ENCODE measurements at places on chromosomes 5 and 9.
A peak's percentile ranks its signal among the peaks of the same experiment; 100 is the strongest.

DNA sequence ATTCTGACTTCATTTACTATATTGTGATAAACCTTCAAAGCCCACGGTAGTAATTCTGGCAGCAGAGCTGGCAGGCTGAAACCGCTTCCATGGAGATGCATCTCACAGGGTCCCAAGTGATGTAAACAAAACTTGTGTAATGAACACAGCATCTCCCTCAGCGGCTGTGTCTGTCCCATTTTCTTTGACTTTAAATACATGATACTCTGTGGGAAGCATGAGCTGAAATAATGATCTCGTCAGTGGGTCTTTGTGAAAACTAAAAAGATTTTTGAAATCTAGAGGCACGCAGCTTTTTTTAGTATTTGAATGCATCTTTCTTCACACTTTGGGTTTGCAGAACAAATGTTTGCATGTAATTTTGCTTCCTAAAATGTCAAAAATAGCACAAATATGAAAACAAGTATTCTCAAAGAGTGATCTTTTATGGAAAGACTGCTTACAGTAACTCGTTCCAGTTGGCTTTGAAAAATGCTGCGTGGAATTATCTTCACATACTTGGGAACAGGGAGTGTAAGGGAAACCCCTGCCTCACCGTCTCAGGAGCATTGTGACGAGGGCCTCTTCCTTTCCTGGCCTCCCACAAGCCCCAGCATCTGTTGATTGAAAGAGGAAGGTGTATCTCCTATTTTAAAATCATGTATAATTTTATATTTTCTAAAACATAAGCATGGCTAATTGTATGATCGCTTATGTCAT, 18.1 kb upstream of the LPCAT1 start:
- DNase-seq, result no peak

DNA sequence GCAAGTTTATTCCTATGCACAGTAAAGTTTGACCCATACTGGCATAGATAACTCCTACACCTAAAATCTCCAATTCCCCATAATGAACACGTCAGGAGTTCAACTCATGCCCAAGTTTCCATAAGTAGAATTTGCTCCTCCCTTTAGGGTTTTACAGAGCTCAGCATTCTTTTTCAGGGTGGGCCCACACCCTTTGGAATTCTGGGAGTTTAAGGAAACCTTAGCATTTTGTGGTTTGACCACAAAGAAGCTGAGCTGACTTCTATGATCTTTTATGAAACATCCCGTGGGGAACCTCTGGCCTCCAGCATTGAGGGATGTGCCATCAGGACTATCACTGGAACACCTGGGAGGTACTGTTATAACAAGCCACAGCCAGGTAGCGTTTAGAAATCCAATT, 220.6 kb upstream of the MAP3K1 start:
- DNase-seq, result no peak

DNA sequence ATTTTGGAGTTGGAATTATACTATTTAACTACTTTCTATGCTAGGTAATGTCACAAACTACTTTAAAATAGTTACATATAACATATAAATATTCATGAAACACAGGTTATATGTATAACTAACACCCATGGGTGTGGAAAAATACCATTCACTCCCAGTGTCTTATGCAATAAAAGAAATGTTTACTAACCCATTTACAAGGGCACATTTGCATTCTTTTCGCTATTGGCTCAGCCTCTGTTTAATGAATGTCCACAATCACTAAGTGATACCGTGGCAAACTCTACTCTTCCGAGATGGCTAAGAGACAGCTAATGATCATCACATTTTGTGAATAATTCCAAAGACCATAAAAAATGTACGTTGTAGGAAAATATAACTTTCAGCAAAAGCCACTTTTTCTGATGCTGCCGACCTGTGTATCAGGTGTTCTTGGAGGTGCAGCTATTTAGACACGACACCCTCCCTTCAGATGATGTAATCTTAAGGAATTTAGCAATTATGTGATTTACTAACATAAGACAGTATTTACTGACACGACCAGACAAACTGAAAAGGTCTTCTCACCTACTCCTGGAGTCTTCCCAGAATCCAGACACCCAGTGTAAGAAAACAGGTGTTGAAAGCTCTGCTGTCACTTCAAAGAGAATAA, 121.7 kb upstream of the FAM120A start:
- no peak for DNase-seq

- DNase-seq, result no peak
Measured at GRCh38 chr9:99040911-99041582, 63.9 kb upstream of the TGFBR1 start.

GRCh38 chr5:172859966-172860365, 25.9 kb downstream of the ERGIC1 start:
- no peak for DNase-seq

GRCh38 chr5:16707869-16708192, 91.0 kb upstream of the RETREG1 start:
- DNase-seq, result no peak

- DNase-seq, result no peak
Measured at GRCh38 chr5:164934039-164934438, 1428.6 kb downstream of the MAT2B start.

- no peak for DNase-seq
Measured at GRCh38 chr9:109861499-109861898, 81.5 kb downstream of the PALM2AKAP2 start.

GRCh38 chr5:143976055-143976454, 164.1 kb downstream of the HMHB1 start:
- DNase-seq, result no peak

DNA sequence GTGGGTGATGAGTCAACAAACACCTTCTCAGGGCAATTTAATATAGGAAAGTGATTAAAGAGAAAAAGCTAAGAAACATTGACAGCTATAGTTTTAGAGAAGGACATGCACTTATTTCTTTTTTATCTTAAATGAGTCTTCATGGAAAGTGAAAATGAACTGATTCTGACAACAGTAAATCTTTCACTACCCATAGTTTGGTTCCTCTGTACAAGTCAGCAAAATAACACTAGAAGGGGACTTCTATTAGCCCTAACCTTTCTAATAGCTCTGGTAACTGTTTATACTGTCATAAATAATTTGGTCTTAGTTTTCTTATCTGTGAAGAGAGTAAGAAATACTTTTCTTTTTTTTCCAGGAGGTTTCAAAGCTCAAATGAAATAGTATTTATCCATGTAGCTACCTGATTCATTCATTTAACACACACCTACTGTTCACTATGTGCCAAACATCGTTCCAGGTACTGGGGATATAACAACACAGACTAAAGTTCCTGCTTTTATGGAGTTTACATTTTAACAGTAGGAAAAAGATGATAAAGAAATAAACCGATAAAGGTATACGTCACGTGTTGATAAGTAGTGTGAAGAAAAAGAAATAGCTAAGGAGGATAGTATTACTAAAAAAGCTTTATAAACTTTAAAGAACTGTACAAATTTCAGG, 148.2 kb downstream of the PCSK1 start:
- DNase-seq, result no peak

DNA sequence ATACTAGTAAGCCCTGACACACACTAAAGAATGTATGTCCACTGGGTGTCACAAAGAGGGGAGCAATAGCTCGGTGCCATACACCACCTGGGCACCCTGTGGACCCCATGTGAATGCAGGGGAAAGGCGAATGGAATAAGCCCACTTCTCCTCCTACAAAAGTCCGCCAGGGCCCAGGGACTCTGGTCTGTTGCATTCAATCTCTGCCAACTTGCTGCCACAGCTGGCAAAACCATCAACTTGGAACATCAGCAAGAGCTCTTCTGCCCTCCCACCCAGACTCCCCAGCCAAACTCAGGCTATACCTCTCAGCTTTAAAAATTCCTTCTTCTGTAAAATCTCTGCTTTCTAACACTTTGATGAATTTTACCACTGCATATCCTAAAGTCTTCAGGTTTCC, 54.5 kb downstream of the PFDN1 start:
- no peak for DNase-seq

- DNase-seq, result peak; percentile 27
Measured at GRCh38 chr9:121222524-121223171, 21.0 kb upstream of the RAB14 start.

Data from NCI-H1436 (cell line).